Sciatic nerve (tissue), 2 donors: ENCODE measurements at places on chromosomes 12 and 14. TPM values are rescaled to one million over a fixed set of nuclear protein-coding genes. Genes with fewer than 3 reads are reported as not detected.

The KRT77 gene
- not detected for total RNA-seq

GRCh38 chr12:116266631-116267349, 10.7 kb downstream of the MED13L start:
- no peak for DNase-seq

The DENR gene
- total RNA-seq: 32.7 TPM

DNA sequence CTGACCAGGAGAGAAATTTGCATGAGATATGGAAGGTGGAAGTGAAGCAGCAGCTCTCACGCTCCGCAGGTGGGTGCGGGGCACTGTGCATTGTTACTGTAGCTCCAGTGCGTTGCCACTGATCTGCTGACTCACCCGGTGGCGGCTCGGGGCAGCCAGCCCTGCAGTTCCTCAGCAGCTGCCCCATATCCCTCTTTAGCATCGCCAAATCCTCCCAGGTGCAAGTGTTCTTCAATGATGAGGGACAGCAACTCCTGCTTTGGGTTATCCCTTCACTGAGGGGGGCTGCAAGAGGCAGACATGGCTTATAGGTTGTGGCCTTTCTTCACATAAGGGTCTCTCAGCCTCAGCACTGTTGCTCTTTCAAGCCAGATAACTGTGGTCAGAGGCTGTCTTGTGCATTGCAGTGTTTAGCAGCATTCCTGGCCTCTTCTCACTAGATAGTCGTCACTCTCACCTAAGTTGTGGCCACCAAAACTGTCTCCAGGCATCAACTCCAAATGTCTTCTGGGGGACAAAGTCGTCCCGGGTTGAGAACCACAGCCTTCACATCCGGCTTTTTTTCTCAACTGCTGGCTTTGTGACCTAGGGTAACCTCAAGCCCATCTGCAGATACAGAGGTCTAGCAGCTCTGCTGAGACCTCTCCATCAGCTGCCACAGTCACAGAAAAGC, 180.8 kb downstream of the EFCAB11 start:
- DNase-seq: no peak
